ENCODE measurements at places on chromosomes 13 and 19.

DNA sequence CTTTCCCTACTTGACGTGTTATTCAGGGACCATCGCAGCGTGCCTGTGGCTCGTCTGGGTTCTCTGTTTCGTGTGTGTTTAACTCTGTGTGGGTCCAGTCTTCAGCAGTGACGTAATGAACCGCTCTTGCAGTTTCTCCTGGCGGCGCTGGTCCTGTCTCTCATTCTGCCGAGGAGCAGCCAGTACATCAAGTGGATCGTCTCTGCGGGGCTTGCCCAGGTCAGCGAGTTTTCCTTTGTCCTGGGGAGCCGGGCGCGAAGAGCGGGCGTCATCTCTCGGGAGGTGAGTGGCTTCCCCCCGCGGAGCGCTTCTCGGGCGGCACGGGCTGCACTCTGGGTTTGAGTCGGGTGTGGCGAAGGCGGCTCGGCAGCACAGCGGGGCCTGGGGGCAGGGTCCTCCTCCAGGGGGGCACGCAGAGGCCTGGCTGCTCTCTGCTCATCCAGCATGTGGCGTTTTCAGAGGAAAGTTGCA, 36.3 kb upstream of the TFDP1 start:
- peak; percentile 15 for DNase-seq

GRCh38 chr13:40490086-40490758, 176.2 kb downstream of the FOXO1 start:
- no peak for DNase-seq

- DNase-seq, result peak; percentile 51
Measured at GRCh38 chr19:33388231-33388724, 14.8 kb downstream of the CEBPG start.

- DNase-seq, result no peak
Measured at GRCh38 chr13:46716821-46717220, 80.1 kb downstream of the ESD start.

DNA sequence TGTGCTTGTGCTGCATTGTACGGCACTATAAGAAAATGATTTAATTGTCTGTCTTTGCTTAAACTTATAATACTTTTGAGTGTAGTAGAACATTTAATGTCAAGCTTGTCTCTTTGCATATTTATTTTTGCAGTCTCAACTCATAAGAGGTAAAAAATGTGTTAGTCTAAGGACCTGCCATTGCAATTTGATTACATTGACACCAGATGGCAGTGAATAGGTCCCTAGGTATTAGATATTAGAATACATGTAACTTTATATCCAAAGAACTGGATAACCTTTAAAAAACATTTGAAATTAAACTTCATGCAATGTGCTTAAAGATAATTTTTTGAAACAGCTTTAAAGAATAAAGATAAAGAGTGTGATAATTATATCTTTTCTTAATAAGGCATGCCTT, 1421.3 kb downstream of the OLFM4 start:
- DNase-seq, result no peak

GRCh38 chr13:58452123-58452623, 820.6 kb downstream of the PCDH17 start:
- no peak for DNase-seq

- no peak for DNase-seq
Measured at GRCh38 chr13:28099396-28100149, 803 bp downstream of the FLT3 start.

- DNase-seq, result no peak
Measured at GRCh38 chr13:47832458-47832972, 168.6 kb downstream of the SUCLA2 start.

DNA sequence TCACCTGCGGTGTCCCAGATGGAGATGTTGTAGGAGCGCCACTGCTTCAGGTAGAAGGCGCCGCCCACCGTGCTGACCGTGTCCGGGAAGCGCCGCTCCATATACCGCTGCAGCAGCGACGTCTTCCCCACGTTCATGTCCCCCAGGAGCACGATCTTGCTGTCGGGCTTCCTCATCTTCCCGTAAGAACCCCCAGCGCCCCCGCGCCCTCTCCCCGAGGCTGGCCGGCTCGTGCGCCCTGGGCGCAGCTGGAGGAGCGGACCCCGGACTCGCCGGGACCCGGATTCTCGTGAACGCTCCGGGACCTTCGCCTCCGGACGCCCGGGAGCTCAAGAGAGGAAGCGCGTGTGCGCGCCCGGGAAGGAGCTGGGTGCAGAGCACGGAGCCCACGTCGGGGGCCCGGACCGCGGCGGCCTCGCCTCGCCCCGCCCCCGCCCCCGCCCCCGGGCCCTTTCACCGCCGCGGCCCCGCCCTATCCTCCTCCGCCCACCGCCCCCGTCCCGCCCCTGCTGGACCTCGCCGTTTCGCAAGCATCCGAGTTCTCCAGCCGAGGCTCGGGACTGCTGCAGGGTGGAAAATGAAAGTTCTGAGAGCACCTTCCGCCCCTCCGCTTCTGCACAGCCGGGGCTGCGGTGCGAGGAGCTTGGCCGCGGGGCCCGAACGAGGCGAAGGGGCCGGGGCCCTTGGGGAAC, at the start of gene RAB20:
Gene RAB20, minus strand, starts transcription at position 379 of the 692 bp plus-strand sequence. Its CDS starts 203 bp downstream, at position 176.
- DNase-seq, result no peak

DNA sequence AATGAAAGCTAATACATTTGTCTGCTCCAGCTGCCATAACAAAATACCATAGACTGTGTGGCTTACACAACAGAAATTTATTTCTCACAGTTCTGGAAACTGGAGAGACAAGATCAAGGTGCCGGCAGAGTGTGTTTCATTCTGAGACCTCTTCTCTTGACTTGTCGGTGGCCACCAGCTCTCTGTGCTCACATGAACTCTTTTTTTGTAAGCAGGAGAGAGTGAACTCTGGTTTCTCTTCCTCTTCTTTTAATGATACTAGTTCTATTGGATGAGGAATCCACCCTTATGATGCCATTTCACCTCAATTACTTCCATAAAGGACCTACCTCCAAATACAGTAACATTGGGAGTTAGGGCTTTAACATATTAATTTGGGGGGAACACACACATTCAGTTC, 11.7 kb downstream of the KCTD12 start:
- DNase-seq, result no peak

- no peak for DNase-seq
Measured at GRCh38 chr19:50181121-50181520, 18.0 kb upstream of the IZUMO2 start.

DNA sequence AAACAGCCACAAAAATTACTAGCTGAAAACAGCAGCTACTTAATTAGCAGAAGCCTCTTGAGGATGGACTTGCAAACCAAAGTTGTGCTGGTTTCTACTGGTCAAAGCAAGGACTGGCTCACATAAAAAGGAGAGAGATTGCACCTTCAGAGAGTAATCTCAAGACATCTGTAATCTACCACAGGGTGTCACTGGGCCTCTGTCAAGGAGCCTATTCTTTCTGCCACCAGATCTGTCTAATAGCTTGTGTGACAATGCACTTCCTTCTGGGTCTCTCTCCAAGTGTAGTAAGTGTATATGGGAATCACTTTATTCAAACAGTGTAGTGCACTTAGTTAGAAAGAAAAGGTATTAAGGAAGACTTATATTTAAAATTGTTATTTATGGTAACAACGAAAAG, 24.4 kb upstream of the ZNF561 start:
- no peak for DNase-seq

DNA sequence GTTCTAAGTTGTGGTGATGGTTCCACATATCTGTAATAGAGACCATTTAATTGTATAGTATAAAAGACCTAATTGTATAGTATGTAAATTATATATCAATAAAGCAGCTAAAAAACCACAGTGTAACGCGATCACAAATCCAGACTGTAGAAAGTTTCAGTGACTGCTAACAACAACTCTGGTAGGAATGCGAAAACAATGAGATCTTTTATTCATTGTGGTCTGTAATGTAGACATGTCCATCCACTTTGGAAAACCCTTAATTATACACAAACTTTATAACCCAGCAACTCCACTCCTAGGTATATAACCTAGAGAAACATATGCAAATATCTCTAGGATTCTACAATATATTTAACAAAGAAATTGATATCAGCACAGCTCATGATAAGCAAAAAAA, 549.5 kb downstream of the SLITRK1 start:
- DNase-seq, result no peak

DNA sequence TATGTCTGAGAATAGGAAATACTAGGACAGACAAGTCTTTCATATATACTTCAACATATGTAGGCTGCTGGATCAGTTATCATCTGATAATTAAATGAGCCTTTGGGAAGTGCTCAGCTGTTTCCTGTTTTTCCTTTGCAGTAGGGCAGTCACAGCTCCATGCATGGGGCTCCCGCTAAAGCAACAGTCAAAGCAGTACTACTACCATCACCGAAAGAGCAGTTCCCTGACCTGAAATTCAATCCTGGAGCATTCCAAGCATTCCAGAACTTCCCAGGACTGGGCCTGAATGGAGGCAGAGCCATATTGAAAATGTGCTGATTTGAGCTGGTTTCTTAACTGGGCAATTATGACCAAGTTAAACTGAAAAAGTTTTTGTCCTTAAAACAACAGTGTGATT, 20.5 kb downstream of the MICU2 start:
- DNase-seq, result no peak

GRCh38 chr19:56314018-56314380, 640 bp downstream of the ZSCAN5A start:
- DNase-seq, result no peak

Measured in substantia nigra (tissue), 51 donors.